Hippocampal formation (tissue), 2 donors: ENCODE measurements at places on chromosomes 12 and 14.

- DNase-seq, result peak; percentile 4
These were observed 10.1 kb upstream of the GRIP1 start for GRCh38 chr12:66688846-66689439.

DNA sequence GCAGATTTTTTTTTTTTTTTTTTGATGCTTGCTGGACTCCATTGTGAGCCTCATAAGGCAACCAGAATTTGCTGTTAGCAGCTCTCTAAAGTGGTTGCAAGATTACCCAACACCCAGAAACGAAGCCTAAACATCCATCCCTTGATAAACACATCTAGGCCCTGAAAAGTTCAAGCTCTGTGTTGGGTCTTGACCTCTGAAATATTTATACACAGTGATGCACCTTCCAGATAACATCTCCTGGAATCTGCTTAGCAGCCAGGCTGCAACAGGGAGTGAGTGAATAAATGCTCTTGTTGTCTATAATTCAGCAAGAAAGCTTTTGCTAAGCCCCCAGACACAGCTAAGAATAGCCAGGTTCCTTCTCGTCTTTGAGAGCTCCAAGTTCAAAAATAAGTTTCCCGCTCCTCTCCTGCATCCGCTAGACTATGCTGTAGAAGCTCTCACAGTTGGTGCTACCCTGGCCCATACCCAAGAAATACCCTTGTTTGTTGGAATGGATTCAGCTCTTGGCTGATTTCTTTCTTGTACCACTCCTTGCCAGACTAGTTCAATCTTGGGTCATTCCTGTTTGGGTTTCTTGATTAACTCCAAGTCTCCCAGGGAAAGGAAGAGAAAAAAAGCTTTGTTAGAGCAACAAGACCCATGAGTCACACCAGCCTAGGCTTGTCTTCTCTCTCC lies 610.6 kb upstream of the TBX3 start:
- no peak for DNase-seq

DNA sequence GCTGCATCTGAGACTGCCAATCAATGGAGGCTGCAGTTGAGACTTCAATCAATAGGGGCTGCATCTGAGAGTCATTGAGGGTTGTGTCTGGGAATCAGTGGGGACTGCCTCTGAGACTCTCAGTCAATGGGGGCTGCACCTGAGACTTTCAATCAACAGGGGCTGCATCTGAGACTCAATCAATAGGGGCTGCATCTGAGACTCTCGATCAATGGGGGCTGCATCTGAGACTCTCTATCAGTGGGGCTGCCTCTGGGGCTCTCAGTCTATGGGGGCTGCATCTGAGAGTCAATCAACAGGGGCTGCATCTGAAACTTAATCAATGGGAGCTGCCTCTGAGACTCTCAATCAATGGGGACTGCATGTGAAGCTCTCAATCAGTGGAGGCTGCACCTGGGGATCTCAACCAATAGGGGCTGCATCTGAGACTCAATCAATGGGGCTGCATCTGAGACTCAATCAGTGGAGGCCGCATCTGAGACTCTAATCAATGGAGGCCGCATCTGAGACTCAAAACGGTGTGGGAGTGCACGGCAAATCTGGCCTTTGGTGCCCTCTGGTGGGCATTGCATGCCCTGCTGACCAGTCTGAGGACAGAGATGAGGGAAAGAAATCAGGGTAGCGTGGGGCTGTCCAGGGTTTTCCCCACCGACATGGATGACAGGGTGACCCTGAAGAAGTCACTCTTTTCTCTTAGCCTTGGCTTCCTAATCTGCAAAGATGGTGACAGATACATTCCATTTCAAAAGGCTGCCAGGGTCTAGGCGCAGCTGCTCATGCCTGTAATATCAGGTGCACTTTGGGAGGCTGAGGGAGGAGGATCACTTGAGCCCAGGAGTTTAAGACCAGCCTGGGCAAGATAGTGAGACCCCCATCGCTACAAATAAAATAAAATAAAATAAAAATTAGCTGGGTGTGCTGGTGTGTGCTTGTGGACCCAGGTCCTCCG lies 41.3 kb upstream of the EIF5 start:
- peak; percentile 30 for DNase-seq

GRCh38 chr12:2779281-2779680 lies 15.5 kb upstream of the FKBP4 start:
- no peak for DNase-seq

DNA sequence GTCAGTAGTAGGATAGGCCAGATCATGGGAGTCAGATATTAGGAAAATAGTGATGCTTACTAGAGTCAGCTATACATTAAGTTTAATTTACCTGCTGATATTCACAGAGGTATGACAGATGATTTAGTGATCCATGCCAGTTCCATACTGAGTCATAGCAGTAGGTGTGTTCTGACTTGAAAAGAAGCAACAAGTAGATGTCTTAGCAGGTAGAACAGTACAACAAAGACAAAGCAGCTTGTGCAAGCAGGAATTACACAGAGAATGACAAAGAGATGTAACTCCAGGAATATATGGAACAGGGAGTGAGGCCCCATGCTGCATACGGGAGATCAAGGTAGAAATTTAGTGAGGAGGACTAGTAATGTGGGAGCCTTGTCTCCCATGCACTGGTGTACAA lies 556.9 kb downstream of the SLC16A7 start:
- no peak for DNase-seq

DNA sequence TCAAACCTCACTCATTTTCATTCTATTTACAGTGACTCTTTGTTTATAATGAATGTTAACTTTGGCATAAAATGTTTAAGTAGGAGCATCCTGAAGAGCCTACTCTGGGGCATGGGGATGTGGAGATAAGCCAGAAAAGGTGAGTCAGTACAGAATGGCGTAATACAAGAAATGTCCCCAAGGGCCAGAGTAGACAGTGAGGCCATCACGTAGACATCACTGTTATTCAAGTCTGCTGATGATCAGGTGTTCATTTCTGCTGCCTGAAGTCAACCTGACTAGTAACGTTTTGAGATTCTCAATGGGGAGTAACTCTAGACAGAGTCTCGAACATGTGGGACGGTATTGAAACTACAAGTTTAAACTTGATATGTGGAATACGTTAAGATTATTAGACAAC lies 47.6 kb upstream of the PKP2 start:
- DNase-seq, result no peak
